NCI-H2029 treated with DMSO at 0.1 percent for 48 hours (cell line): ENCODE measurements at places on chromosomes 2 and 18.

DNA sequence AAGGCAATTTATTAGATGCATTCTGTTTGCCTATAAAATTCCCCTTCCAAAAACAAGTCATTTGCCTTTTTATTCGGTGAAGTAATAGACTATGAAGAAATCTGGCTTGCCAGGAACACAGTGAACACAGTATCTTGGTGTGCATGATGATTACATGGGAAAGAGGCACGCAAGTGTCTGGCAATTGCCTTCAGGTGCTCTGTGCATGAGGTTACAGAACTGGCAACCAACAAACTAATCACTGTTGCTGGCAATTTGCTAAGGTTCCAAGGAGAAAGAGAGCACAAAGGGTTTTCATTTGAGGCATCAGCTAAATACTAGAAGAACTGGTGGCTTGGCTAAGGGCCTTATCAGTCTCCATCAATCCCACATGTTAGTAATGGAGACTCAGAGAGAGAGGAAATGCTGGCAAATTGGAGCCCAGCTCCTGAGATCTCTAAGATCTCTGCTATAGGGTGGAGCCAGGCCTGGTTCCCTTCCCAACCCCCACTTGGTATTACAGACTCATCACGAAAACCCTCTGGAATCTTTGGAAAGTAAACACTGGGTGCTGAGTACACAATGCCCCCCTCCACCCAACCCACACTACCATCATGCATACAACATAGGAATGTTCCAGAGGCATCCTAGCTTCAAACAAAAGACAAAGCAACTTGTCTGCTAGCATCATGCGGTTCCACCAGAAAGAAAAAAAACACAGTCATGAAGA is 10.4 kb downstream of the RNF152 start:
- DNase-seq: no peak

GRCh38 chr18:27378431-27379095 is 193.5 kb upstream of the CHST9 start:
- no peak for DNase-seq

DNA sequence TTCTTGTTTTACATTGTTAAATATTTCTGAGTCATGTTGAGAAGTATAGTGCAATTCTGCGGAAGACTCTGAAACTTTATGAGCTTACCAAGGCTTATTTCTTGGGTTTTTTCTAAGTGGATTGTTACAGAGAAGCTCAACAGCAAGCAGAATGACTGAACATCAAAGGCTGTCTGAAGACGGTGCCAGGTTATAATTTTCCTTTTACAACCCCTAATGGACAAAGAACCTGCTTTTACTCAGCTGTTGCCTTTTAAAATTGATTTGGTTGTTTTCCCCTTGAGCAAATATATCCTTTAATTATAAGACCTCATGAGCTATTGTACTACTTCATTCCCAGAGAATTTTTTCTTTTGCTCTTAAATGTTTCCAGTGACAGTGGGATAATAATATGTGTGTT is 41.6 kb downstream of the LAMA3 start:
- DNase-seq: no peak

- no peak for DNase-seq
Observed at GRCh38 chr2:147718831-147719230, 126.0 kb upstream of the ACVR2A start.

- no peak for DNase-seq
Observed at GRCh38 chr2:237955640-237956401, 11.0 kb upstream of the UBE2F start.

DNA sequence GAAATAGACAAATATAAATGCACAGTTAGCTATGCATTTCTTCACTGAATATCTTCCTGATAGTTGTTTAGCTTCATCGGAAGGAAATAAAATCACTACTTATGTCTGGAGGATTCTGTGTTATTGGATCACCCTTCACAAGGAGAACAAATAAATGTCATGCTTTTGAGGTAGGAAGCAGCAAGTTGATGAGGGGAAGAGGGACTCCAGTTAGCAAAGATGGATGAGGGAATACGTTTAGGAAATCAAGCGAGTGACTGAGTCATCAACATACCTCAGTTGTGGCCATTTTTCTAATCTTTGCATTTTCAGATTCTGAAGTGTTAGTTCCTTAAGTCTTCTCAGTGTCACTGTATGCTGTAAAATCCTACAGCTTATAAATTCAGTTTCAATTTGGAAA is 456.2 kb downstream of the EPHA4 start:
- DNase-seq: no peak

GRCh38 chr2:145687442-145688134 is 1167.7 kb upstream of the ZEB2 start:
- DNase-seq: no peak

DNA sequence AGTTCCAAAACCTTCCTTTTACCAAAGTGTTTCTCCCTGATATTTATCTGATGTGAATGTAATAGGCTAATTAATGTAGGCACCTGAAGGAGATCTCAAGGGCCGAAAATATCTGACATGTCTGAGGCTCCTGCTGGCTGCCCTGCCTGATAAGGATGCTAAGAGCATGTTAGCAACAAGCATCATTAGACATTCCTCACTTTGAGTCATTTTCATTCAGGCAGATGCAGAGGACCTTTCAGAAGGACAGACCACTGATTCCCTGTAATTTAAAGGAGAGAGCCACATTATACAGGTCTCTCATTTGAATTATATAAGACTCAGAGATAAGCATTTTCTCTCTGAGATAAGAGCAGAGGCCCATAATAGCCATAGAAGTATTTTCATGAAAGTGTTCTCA is 222.4 kb upstream of the NCKAP5 start:
- no peak for DNase-seq

DNA sequence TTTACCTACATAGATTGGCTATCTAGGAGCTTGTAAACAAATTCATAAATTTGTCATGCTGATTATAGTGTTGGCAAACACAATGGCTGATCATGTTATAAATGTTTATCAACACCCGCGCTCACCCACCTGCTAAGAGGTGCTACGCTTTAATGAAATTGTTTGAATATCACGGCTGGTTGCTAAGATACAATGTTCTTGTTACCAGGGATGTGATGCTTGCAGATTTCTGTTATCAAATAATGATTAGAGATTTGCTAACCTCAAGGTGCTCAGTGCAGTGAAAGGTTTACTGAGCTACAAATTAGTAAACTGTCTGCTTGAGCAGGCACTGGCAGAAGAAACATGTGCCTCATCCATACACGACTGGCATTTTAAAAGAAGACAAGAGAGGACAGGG is 160.0 kb upstream of the ZEB2 start:
- DNase-seq: peak; percentile 2

- no peak for DNase-seq
Observed at GRCh38 chr18:27007880-27008279, 142.4 kb upstream of the AQP4 start.

- no peak for DNase-seq
Observed at GRCh38 chr2:63631501-63631900, 42.7 kb downstream of the MDH1 start.

- DNase-seq: no peak
Observed at GRCh38 chr2:33190393-33190937, 243.7 kb downstream of the LTBP1 start.

DNA sequence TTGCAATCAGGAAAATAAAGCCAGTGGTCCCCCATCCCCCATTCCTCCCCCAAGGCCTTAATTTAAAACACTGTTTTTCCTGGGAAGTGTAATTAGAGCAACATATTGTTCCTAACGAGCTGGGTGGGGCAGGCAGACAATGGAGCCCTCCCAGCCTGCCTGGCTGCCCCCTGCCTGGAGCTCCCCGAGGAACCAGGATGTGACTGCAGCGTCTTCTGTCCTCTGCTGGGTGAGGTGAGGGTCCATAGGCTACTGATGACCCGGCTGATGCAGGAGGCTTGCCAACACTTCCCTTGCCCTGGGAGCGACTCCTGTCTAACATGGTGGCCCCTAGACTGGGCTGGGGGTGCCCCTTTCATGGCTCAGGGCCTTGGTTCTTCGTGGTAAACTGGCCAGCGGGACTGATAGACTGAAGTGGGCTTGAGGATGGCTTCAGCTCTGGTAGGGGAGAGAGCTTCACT is 152.4 kb downstream of the DYSF start:
- no peak for DNase-seq

GRCh38 chr2:216215658-216216390 is 106.7 kb downstream of the XRCC5 start:
- DNase-seq: no peak

DNA sequence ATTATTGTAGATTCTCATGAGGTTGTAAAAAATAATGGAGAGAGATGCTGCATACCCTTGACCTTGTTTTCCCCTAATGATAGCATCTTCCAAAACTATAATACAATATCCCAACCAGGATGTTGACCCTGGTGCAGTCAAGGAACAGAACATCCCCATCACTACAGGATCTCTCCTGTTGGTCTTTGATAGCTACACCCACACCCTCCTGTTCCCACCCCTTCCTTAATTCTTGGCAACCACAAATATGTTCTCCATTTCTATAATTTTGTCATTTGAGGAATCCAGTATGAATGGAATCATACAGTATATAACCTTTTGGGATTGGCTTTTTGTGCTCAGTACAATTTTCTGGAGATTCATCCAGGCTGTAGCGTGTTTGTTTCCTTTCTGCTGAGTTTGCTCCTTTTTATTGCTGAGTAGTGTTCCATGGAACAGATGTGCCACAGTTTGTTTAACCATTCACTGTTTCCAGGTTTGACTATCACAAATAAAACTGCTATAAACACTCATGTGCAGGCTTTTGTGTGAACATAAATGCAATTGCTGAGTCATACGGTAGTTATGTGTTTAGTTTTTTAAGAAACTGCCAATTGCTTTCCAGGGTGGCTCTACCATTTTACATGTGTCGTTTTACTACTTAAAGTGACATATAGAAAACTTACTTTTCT is 22.2 kb downstream of the MCFD2 start:
- DNase-seq: no peak

- DNase-seq: no peak
Observed at GRCh38 chr18:58009166-58009565, 34.9 kb upstream of the NEDD4L start.

- DNase-seq: no peak
Observed at GRCh38 chr2:88735853-88736252, 44.4 kb downstream of the RPIA start.

DNA sequence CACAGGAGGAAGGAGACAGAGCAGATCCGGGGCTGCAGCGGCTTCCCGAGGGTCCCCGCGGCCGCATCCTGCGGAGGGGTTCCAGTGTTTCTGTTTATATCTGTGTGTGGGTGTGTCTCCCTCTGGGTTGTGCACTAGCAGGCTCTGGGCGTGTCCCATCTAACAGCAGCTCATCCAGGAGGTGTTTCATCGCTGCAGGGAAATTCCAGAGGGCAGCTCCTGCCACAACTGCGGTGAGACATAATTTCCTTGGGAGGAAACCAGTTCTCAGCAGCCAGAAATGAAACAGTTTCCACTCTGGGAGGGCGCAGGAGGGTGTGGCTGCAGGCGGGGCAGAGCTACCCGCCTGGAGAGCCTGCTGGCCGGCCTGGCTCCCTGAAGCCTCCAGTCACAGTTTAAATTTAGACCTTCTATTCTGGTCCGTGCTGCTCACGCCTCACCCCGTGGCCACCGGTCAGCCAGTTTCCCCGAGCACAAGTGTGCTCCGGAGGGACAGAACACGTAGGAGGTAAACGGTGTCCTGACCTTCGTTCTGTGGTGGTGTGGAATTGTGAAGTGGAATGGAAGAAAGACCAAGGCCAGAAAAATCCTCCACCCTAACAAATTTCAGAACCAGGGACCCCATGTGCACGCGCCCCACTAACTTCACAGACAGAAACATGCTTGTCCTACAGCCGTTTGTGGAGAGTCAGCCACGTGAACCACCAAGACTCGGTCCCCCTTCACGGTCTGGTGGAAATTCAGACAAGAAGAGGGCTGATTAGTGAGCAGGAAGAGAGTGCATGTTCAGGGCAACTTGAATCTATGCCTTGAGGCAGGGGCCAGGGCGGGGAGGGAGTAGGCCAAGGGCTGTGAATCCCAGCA is 50.2 kb downstream of the TEX44 start:
- no peak for DNase-seq

DNA sequence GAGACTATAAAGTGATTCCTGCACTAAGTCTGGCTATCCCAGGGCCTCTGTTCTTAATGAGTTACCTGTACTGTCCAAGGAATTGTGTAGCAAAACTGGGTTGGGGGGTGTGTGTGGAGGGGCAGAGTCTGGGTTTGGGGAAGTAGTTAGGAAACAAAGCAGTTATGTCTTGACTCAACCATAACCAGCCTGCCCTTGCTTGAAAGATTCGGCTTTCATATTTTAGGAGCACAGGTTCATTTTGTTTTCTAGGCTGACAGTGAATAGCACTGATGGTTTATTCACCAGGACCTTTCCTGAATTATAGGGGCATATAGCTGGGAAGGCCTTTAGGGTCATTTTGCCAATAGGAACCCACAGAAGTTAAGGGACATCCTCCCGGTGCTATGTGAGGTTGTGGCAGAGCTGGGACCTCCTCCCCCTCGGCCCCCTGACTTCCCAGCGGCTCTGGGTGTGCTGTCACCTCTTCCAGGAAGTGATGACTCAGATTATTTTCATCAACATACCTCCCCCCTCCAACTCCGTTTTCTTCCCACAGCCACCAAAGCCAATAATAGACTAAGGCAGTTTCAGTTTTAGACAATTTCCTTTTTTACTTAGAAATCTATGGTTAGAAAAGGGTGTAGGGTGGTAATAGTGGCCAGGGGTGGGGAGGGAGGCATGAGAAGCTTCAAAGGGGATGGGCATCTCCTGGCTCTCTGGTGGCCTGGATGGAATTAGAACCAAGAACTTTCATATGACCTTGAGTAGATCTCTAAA is 44.8 kb downstream of the SETBP1 start:
- no peak for DNase-seq

- no peak for DNase-seq
Observed at GRCh38 chr2:239018271-239019182, 170.6 kb downstream of the TWIST2 start.

DNA sequence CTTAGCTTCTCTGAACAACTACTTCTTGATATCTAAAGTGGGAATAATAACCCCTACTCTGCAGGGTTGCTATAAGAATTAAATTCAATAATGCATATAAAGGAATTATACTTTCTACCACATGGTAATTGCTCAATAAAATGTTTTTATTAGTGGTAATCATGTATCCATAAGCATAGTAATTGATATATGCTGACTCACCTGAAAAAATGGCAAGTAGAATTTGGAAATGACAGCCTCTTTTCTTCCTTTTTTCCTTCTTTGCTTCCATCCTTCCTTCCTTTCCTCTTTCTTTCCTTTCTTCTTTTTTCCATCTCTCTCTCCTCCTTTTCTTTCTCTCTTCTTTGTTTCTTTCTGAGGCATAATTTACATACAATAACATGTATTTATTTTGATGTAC is 65.3 kb downstream of the DPP10 start:
- no peak for DNase-seq

DNA sequence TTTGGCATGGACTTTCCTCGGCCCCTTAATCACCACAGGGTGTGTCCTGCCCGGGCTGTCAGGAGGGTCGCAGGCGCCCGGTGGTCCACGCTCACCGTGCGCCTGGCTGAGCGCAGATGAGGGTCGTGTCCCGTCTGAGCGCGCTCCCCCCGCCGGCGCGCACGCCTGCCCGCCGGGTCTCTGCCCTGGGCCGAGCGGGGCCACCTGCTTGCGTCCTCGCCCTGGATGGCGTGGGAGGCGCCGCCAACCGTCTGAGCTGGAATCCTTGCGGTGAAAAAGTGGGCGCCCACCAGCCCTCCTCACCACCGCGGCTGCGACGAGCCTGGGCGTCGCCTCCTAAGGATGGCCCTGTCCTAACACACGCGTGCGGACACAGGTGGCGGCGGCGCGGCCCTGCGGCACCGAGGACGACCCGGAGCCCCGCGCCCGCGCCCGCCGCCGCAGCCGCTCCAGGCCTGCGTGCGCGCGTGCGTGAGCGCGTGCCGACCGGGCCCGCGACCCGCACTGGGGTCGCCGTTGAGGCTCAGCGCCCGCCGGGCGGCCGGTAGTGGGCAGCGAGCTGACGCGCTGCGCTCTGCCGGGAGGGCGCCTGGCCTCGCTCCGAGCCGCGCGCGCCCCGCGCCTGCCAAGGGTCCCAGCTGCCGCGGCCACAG is 126.6 kb downstream of the ARHGEF4 start:
- DNase-seq: no peak
